ENCODE measurements at places on chromosomes 7 and 10.

GRCh38 chr7:93011351-93012294 lies 106.2 kb downstream of the SAMD9 start:
- H3K27me3 ChIP-seq, result no peaks in the 10 kb centered on the region
- peaks cover 7% of the 10 kb centered on the region for H3K4me1 ChIP-seq
- no peaks in the 10 kb centered on the region for H3K36me3 ChIP-seq

- no peak overlapping the region for H3K4me3 ChIP-seq
- H3K4me1 ChIP-seq, result peaks cover 10% of the 10 kb centered on the region
- no peaks in the 10 kb centered on the region for H3K36me3 ChIP-seq
- DNase-seq, result no peak
- H3K27me3 ChIP-seq, result peaks cover 3% of the 10 kb centered on the region
These were observed 6.3 kb upstream of the COL13A1 start for GRCh38 chr10:69795242-69795934.

GRCh38 chr7:434891-435629 lies 84.6 kb downstream of the PDGFA start:
- no peaks in the 10 kb centered on the region for H3K36me3 ChIP-seq
- no peaks in the 10 kb centered on the region for H3K27me3 ChIP-seq
- H3K4me3 ChIP-seq, result no peak overlapping the region
- no peaks in the 10 kb centered on the region for H3K4me1 ChIP-seq
- DNase-seq, result peak; percentile 43

DNA sequence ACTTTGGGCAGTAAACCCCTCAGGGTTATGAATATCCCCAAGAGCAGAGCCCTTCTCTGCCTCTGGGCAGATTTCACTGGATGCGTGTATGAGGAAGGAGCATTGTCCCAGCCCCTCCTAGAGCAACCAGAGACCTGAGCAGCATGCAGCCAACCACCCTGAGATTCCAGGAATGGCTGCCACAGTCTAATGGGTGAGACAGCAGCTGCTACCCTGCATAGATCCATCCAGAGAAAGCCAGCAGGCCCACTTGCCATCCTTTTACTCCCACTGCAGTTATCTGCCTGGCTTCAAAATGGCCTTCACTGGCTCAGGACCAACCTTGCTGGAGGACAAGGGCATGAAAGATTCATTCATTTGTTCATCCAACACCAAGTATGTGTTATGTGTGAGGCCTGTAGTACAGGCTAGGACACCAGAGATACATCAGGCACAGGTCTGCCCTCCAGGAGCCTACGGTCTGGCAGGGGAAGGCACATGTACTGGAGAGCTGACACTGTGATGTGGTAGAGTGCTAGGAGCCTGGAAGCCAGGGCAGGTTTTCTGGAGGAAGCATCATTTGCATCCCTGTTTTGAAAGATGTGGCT lies 26.2 kb upstream of the C10orf105 start:
- H3K36me3 ChIP-seq, result peaks cover 11% of the 10 kb centered on the region
- H3K27ac ChIP-seq, result no peak overlapping the region
- no peaks in the 10 kb centered on the region for H3K27me3 ChIP-seq
- H3K4me1 ChIP-seq, result peaks cover 17% of the 10 kb centered on the region

Measured in lung (tissue), 17 donors.